ENCODE measurements at places on chromosomes 6 and 20. TPM values are rescaled to one million over a fixed set of nuclear protein-coding genes. Genes with fewer than 3 reads are reported as not detected.

GRCh38 chr6:81802356-81802755 lies 49.9 kb upstream of the TENT5A start:
- DNase-seq, result no peak

DNA sequence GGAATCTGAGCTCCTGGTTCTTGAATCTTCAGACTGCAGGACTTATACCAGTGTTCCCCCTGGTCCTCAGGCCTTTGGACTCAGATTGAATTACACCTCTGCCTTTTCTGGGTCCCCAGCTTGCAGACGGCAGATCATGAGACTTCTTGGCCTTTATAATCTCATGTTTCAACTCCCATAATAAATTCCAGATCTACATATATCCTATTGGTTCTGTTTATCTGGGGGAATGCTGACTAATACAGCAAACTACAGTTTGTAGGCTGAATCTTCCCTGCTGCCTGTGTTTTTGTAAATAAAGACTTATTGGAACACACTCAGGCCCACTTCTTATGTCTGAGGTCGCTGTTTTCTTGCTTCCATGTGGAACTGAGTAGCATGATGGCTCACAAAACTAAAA lies 184.7 kb downstream of the HDGFL1 start:
- DNase-seq, result no peak

GRCh38 chr20:23063168-23063567 lies 13.7 kb upstream of the THBD start:
- no peak for DNase-seq

GRCh38 chr6:131937703-131938631 lies 13.2 kb downstream of the CCN2 start:
- DNase-seq, result no peak

GRCh38 chr6:7727086-7727945 lies 1.4 kb downstream of the BMP6 start:
- no peak for DNase-seq

DNA sequence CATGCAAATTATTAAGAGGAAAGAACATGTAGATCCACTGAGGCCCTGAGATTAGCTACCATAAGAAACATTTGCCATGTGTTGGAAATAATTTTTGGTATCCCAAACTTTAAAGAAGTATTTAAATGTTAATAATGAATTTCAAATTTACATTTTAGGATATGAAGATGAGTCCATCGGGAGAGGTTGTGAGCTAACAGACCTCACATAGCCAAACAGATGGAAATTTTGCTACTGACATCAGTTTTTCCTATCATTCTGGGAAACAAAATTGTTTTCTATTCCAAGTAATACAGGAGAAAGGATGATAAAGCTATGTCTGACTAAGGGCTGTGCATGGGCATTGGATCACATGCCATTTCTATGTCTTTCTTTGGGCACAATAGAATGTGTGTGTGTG lies 809.6 kb downstream of the TENT5A start:
- DNase-seq, result no peak

GRCh38 chr6:14012313-14013030 lies 87.7 kb downstream of the RNF182 start:
- no peak for DNase-seq

DNA sequence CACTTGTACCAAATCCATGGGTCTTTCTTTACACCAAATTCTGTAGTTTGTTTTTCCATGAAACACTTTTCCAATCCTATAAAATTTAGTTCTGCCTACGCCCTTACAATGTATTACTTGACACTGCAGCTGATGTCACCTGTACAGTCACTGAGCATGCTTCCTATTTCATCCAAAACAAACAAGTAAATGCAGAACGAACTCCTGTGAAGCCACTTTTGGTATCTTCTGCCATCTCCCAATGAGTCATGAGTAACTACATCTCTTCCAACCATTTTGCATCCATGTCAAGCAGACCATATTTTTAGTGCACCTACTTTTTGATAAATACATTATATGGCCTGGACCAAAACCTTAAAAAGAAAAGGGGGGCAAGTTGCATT lies 42.4 kb downstream of the HDDC2 start:
- DNase-seq, result no peak

- no peak for DNase-seq
Observed at GRCh38 chr6:152195896-152196295, 388.4 kb downstream of the ESR1 start.

PGC gene
- 6.7 TPM for total RNA-seq

Data from mucosa of gallbladder (tissue), 1 donor.